Activated gamma-delta T cell treated with anti-CD3 and anti-CD28 coated beads, Interleukin-2, amount 50 U/mL, for 16 hours (primary cell): ENCODE measurements at places on chromosomes 3 and 15.

DNA sequence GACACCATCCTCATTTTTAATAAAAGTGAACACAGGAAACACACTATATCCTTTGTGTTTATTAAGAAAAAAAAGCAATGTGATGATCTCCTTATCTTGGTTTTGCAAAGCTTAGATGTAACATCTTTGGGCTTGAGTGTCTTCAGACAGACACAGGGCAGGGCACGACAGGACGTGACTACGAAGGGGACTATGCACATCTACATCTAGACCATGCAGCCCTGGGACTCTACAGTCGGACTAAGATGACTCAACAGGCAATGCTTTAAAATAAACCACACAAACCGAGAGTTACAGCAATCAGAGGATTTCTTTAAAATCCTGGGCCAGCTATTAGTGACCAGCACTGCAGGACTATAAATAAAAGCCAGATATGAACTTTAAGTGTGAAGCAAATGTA is 22.8 kb upstream of the TM2D3 start:
- no peak for DNase-seq

- DNase-seq, result no peak
These were observed 34.9 kb upstream of the NRROS start for GRCh38 chr3:196604548-196604947.

GRCh38 chr15:82790321-82790720 is 15.5 kb downstream of the FSD2 start:
- no peak for DNase-seq

GRCh38 chr3:65820600-65820999 is 218.1 kb downstream of the MAGI1 start:
- DNase-seq, result no peak

GRCh38 chr3:20478436-20478835 is 292.4 kb upstream of the SGO1 start:
- DNase-seq, result no peak

GRCh38 chr3:127025456-127025855 is 42.5 kb downstream of the PLXNA1 start:
- DNase-seq, result no peak

DNA sequence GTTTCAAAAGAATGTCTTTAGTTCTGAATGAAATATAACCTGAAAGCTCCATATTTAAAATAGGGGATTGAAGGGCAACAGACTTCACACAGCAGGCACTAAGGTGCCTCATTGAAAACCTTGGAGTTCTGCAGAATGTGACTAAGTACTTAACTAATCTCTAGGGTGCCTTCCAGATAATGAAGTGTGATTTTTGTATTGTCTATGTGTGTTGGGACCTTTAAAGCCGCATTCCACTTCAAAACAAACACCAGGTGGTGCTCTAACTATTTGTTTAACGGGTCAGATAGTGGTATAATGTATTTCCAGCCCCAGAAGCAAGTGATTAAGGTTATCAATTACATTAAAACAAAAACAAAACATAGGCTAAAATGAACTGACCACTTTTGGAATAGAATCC is 28.0 kb downstream of the TFG start:
- no peak for DNase-seq

GRCh38 chr15:48102167-48102566 is 18.6 kb upstream of the SLC24A5 start:
- DNase-seq, result no peak

- no peak for DNase-seq
These were observed 1532.5 kb upstream of the CADM2 start for GRCh38 chr3:83426300-83426699.

GRCh38 chr15:58010983-58011382 is 54.5 kb downstream of the ALDH1A2 start:
- DNase-seq, result no peak

GRCh38 chr15:78438619-78439285 is 736 bp downstream of the IREB2 start:
- DNase-seq, result no peak

DNA sequence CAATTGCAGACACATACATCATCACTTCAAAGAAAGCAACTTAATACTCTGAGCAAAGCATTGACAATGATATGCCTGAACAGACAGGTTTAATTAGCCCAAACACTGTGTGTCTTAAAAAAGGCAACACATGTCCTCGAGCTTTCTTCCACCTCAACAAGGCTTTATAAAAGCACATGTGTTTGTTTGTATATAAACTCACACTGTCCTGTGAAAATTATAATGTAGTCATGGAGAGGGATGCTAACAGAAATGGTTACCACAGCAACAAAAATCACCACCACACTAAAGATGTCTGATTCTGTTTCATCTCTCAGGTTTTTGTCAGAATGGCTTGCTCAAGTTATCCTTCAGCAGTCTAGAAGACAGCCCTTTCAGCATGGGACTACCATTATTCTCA is 314.7 kb downstream of the MAGI1 start:
- DNase-seq, result no peak

- DNase-seq, result no peak
These were observed 20.1 kb upstream of the PLSCR5 start for GRCh38 chr3:146625186-146625775.

DNA sequence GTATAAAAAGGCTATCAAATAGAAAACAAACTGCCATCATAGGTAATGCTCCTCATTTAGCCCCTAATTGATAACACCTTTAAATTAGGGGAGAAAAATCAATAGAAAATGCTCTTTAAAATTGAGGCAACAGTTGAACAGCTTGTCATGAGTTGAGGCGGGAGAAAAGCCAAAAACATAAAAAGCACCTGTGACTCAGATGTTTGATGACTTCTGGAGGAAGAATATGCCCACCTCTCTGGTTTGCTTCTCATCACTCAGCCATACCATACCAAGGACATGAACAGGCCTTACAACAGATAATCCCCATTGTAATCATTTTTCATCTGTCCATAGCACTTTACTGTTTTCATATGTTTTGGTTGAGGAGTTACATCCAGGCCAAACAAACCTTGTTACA is 246.0 kb downstream of the MYRIP start:
- no peak for DNase-seq

DNA sequence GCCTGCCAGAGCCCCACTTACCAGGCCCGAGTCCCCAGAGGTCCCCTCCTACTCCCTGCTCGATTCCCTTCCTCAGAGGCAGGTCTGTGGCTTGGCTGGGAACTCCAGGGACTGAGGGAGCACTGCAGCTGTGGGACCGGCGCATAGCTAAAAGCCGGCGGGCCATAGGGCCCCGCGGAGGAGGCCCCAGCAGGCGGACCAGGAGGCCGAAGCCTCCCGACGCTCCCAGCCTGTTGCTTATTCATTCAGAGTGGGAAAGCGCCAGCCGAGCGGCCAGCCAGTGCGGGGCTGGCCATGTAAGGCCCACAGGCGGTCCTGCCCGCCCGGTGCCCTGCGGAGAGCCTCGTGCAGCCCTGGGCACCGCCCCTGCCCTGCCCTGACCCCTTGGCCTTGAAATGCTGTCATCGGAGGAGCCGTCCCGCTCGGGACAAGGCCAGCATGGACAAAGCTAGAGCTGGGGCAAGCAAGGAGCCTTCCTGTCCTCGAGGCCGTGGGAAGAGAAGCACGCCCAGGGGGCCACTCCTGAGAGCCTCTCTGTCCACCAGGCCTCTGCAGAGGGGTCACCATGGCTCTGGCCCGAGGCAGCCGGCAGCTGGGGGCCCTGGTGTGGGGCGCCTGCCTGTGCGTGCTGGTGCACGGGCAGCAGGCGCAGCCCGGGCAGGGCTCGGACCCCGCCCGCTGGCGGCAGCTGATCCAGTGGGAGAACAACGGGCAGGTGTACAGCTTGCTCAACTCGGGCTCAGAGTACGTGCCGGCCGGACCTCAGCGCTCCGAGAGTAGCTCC is at the start of gene LOXL1:
TSS of gene LOXL1 (plus strand) at position 244 of the 784 bp plus-strand sequence. CDS start at position 566, 322 bp downstream.
- no peak for DNase-seq

DNA sequence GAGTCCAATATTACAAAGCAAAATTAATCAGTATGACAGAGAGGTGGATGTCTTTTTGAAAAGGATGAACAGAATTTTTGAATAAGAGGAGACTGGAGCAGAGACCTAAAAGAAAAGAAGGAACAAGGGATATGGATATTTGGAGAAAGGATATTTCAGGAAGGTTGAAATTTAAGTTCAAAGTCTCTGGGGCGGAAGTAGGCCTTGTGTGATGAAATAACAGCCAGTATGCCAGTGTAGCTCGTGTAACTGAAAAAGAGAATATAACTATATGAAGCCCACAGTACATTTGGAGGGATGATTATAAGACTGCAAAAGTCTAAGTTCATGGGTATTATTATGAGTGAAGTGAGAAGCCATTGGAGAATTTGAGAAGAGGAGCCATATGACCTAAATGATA is 766.7 kb downstream of the GBE1 start:
- DNase-seq, result no peak

DNA sequence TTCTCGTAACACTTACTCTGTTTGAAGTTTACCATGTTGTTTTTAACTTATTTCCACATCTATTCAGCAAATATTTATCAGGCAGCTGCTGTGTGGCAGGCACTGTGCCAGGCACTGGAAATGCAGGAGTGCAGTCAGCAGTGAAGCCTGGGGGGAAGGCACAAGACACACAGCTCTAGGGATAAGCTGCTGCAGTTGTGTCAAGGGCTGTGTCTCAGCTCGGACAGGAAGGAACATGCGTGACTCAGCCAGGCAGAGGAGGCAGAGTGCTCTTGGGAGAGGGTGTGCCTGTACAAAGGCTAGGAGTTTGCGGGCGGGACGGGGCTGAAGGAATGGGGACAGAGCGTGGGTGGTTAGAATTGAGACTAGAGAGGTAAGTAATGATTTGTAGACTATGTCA is 24.7 kb downstream of the LYSMD4 start:
- no peak for DNase-seq

DNA sequence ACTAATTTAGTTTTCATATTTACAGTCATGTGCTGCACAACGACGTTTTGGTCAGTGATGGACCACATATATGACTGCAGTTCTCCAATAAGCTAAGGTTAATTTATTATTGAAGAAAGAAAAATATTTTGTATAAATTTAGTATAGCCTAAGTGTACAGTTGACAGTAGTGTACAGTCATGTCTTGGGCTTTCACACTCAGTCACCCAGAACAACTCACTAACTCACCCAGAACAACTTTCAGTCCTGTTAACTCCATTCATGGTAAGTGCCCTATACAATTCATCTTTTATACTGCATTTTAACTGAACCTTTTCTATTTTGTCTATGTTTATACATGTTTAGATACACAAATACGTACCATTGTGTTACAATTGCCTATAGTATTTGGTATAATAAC is 3.8 kb upstream of the GABRR3 start:
- no peak for DNase-seq

GRCh38 chr3:11582191-11582968 is 61.3 kb downstream of the VGLL4 start:
- DNase-seq, result no peak

DNA sequence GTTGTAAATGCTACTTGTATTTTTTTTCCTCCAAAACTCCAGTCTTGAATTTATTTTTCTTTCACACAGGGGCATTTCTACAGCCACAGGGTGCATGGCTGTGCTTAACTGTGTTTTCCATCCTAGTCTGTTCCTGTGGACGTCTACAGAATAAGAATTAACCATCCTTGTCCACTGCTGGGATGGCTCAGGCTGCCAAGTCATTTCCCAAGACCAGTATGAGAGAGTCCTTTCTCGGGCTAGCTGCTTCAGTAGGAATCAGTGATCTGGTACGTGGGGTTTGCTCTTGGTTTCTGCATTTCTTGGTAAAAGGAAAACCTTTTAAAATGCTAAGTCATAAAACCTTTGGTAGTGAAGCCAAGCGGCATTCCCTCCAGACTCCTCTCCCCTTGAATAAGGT is 29.8 kb downstream of the CHDH start:
- no peak for DNase-seq

DNA sequence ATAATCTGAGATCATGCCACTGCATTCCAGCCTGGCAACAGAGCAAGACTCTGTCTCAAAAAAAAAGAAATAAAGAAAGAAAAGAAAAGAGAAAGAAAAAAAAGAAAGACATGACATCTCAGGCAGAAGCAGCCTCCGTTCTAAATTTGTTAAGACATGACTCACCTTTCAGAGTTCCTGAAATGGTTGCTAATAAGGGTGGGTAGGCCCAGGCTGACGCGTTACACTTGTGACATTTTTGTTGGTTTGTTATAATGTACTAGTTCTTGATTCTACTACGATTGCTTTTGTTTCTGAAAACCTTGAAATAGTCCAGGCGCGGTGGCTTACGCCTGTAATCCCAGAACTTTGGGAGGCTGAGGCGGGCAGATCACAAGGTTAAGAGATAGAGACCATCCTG is 21.0 kb downstream of the SLC25A20 start:
- DNase-seq, result no peak

GRCh38 chr3:99634881-99635280 is 3.5 kb upstream of the COL8A1 start:
- no peak for DNase-seq
